ENCODE measurements at places on chromosomes 1 and 21.

- DNase-seq, result peak; percentile 86
Measured at GRCh38 chr1:229070168-229070567, 200.7 kb upstream of the RAB4A start.

DNA sequence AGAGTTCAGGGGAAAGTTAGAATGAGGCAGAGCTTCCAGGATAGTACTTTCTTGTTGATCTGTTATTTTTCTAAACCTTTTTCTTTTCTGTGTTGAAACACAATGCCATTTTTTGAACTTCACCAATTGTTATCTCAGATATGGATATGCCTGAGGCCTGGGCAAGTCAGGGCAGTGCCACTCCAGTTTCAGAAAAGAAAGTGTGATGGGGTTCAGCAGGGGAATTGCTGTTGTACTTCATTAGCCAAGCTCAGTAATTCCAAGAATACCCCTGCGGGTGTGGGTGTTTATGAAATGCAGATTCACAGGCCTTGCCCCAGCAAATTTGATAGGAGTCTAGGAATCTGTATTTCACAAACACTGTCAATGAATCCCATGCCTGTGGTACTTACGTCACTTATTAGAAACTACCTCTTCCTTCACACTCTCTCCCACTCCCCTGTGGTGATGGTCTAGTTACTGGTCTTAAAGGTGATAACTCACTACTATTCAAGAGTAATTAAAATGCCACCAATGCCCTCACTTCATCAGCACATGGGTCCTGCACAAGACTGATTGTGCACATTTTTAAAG, 142.3 kb downstream of the PBX1 start:
- DNase-seq, result no peak

DNA sequence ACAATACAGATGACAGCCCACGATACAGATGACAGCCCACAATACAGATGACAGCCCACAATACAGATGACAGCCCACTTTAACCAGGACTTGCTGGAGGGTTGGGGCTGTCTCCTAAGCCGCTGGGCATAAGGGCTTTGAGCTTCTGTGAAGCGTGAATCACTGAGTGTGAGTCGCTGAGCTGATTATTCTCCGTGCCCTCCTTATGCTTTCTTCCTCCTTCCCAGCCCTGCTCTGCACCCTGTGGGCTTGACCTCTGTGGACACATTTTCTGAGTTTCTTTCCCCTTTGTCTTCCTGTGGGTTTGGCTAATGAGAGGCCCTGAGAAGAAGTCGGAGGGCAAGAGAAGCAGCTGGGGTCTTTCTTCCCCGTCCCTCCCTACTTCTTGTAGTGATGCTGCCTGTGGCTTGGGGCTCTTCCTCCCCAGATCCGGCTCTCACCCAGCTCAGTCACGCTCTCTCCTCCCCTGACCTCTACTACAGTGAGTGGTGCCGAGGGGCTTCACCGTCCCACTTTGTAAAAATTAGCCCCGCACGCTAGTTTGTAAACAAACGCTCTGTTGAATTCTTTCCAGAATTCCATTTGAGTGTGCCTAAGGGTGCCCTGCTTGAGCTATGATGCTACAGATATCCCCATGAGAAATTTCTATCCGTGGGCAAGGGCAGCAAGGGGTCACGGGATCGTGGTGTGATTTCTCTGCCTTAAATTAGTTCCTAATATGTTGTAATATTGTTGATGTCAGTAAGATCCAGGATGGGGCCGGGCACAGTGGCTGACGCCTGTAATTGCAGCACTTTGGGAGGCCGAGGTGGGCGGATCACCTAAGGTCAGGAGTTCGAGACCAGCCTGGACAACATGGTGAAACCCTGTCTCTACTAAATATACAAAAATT, 46.4 kb upstream of the SOD1 start:
- no peak for DNase-seq

DNA sequence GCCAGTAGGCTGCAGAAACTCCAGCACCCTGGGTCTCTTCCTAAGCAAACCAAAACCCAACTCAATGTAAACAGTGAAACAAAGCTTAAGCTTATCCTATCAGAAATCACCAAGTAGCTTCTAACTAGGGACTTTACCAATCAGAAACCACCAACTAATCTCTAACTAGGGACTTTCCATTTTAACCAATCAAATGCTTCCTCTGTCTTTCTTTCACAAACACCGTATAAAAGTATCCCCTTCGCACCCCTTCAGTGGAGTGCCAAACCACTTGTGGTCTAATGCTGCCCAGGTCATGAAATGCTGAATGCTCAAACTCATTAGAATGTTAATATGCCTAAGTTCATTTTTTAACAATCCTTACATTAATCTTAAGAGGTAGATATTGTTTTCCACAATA, 250.5 kb upstream of the DUSP10 start:
- no peak for DNase-seq

- DNase-seq, result no peak
Measured at GRCh38 chr1:228105270-228105995, 2.3 kb upstream of the C1orf35 start.

- DNase-seq, result no peak
Measured at GRCh38 chr1:42454403-42454802, 1.4 kb downstream of the ZMYND12 start.

- no peak for DNase-seq
Measured at GRCh38 chr21:38740090-38740489, 65.6 kb upstream of the ETS2 start.

DNA sequence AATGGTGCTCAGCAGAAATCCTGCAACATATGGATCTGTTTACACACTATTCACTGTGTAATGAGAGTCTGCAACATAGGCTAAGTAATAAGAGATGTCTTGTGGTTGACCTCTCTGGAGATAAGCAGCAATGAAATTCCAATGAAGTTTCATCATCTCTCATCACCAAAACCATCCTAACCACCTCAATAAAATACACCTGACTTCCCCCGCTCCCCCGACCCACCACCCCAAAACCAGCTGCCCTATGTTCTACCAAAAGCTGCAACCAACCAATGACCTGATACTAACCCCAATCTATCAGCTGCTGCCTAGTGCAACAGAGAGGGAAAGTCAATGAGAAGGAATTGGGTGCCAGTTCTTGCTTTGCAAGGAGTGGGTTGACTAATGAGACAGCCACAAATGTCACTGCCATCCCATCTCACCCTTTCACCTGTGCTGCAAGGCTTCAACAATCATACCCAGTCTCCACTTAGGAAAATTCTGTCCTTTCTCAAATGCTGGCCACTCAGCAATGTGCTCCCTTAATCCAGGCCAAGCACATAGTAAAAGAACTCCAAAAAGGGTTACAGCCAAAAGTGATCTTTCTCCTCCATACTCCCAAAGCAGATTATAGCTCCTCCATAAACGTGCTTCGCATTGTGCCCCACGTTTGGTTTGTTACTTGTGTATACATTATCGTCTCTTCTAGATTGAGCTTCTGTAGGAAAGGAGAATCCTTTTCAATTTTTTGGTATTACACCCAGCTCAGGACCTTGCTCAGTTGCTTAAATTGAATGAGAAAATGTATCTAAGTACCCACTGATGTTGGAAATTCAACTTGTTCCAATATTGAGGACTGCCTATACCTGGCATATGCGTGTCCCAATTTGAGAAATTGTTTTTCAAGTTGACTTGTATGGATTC, 29.0 kb downstream of the MRPL39 start:
- DNase-seq, result no peak

DNA sequence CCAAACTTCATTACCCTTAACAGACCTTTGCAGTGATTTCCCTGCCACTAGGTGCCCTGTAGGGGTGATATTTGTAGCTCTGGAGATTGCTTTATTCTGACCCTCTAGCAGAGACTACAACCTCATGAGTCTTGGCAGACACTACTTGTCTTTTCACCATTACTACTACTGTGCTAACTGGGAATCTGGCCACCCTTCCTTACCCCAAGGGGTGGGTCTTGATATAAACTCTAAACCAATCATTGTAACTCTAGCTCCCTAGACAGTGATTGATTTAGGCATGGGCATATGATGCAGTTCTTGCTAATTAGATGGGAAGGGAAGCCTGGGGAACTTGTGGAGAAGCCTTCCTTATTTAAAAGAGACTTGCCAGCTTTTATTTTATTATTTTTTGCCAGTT, 3.9 kb downstream of the KPNA6 start:
- no peak for DNase-seq

- DNase-seq, result no peak
Measured at GRCh38 chr21:28937737-28938136, 54.9 kb downstream of the LTN1 start.

- no peak for DNase-seq
Measured at GRCh38 chr1:201059401-201059800, 35.9 kb upstream of the KIF21B start.

- no peak for DNase-seq
Measured at GRCh38 chr1:245693116-245693793, 538.5 kb downstream of the KIF26B start.

- DNase-seq, result no peak
Measured at GRCh38 chr1:44705938-44706337, 25.0 kb downstream of the RNU5D-1 start.

GRCh38 chr1:89286549-89287180, 14.0 kb upstream of the GBP5 start:
- DNase-seq, result no peak

GRCh38 chr1:236098267-236098666, 33.4 kb upstream of the NID1 start:
- DNase-seq, result no peak

DNA sequence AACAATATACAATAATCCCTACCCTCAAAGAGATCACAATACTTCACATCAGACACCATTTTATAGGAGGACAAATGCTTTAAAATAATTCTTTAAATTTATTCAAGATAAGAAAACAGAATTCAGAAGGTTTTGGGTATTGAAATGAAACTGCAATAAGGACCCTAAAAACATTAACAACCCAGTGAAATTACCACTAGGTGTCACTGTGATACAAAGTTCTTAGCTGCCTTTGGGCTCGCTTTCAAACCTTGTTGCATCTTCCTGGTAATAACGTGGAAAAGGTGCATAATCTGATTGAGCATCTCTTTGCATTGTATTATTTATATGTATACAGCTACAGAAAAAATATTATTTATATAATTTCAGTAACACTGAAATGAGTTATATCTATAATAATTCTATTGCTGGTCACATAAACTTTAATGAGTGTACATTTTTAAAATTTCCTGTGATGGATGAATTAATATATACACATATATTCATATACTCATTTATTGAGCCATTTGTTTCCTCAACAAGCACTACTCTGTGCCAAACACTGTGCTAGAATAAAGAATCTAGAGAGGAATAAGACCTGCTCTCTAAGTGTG, 185.2 kb downstream of the FAF1 start:
- peak; percentile 14 for DNase-seq

DNA sequence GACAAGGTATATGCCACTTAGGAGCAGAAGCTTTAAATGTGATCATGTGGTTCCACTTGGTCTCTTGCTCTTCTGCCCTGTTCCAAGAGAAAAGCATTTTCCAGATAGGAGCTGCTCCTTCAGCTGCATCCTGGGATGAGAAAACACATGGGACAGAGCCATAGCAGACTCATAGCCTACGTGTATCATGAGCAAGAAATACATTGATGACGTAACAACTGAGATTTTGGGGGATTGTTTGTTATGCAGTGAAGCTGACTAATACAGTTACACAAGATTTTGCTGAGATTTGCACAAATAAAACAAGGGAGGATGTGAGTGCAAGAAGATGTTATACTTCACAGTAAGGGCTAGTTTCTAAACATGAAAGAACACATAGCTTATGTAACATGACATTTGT, 36.0 kb upstream of the IRF2BP2 start:
- DNase-seq, result no peak

GRCh38 chr1:156608036-156608674, 6.9 kb upstream of the GPATCH4 start:
- no peak for DNase-seq

DNA sequence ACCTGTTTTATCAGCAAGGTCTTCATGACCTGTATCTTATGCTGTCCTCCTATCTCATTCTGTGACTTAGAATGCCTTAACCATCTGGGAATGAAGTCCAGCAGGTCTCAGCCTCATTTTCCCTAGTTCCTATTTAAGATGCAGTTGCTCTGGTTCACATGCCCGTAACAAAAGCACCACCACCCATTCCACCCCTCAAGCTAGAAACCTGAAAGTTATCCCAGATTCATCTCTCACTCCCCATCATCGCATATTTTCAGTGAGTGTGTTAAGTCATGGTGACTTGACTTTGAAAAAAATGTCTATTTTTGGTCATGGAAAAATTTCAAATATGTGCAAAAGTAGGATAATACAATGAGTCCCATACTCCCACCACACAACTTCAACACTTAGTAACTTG, 11.7 kb downstream of the HMGN2 start:
- no peak for DNase-seq

GRCh38 chr1:69121723-69122122, 446.0 kb upstream of the LRRC7 start:
- DNase-seq, result no peak

DNA sequence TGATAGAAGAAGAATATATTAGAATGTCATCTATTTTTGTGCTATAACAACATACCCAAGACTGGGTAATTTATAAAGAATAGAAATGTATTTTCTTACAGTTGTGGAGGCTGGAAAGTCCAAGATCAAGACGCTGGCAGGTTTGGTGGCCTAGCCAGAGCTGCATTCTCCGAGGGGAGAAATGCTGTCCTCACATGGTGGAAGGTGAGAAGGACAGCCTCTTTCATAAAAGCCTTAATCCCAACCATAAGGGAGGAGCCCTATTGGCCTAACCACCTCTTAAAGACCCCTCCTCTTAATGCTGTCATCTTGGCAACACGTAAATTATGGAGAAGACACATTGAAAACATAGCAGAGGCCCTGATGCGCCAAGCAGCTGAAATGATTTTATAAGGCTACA, 60.1 kb upstream of the KAZN start:
- DNase-seq, result no peak
